ENCODE measurements at places on chromosomes 2 and 18.

DNA sequence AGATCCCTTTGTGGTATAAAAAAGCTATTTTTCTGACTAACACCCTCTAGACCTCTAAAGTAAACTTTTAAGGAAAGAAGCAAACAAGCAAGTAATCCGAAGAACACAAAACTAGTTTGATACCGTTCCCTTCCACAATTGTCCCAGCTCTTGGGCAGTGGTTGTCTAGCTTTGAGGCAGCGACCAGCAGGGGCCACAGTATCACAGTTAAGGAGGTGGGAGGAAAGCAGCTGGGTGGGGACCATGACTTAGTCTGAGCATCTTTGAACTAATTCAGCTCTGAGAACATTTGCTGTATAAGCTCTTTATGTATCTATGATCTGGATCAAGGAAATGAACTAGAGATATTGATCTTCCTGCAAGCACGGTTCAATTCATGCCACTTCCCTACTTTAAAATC, 51.0 kb downstream of the SF3B1 start:
- DNase-seq, result no peak

DNA sequence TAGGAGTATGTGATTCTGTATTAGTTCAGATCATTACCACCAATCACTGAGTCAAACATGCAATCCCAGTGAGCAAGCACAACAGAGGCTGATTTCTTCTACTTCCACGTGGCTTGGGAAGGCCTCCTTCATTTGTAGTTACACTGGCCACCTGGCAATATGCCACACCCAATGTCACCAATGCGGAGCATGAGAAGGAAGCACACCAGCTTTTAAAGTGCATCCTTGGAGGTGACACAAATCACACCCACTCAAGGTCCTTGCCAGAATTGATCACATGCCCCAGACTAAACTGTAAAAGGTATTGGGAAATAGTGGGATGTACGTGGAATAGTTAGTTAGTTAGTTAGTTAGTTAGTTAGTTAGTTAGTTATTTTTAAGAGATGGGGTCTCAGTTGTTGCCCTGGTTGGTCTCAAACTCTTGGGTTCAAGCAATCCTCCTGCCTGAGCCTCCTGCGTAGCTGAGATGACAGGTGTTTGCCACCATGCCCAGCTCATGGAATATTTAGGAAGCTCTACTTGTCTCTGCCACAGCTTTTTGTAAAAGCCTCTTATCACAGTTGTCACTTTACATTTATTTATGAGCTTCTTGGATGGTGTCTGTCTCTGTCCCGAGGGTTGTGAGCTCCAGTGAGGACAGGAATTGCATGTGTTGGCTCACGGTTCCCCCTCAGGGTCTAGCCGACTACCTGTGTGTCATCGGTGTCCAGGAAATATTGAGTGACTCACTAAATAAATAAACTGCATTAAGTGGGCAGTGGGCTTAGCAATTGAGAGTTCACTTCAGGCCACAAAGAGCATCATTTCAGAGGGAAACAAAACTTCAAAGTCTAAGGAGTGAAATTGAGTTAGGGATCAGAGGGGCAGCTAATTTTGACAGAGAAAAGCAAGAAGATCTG, 28.1 kb upstream of the CAB39 start:
- DNase-seq, result no peak

GRCh38 chr2:13768274-13768673, 864.2 kb upstream of the LRATD1 start:
- DNase-seq, result no peak

- DNase-seq, result no peak
These were observed 138.1 kb downstream of the WDR7 start for GRCh38 chr18:56789004-56789888.

GRCh38 chr2:16334886-16335603, 330.6 kb downstream of the CYRIA start:
- no peak for DNase-seq

GRCh38 chr2:149561309-149561926, 26.2 kb downstream of the MMADHC start:
- no peak for DNase-seq

DNA sequence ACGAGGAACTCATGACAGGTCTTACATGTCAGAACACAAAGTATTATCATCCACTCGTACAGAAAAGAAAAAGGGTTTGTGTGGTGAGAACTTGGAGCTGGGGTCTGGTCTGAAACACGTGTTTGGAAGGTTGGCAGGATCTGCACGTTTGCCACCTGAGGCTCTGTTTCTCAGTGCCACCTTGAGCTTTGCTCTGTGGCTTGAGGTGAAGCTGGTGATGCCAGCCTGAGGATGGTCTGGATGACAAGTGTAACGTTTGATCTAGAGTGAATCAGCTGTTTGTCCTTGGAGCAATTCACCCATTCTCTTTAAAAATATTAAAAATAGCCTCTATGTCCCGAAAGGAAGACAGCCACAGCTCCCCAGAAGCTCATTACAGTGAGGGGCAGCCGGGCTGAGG, 45.4 kb upstream of the KLF11 start:
- no peak for DNase-seq

DNA sequence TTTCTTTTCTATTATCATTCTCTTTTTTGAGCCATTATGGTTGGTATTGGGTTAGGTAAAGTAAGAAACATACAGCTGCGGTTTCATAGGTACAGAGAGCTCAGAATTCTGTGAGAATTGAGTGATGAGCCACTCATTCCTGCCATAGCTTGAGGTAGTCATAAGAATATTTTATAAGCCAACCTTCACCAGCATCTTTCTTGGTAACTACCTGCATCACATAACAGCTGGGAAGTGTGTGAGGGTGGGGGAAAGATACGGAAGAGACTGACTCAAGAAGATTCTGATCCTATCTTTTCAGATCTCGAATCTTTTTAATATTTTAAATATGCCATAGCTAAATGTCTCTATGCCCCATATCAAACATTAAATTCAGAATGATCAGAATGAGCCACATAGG, 313.8 kb upstream of the DDX18 start:
- no peak for DNase-seq

DNA sequence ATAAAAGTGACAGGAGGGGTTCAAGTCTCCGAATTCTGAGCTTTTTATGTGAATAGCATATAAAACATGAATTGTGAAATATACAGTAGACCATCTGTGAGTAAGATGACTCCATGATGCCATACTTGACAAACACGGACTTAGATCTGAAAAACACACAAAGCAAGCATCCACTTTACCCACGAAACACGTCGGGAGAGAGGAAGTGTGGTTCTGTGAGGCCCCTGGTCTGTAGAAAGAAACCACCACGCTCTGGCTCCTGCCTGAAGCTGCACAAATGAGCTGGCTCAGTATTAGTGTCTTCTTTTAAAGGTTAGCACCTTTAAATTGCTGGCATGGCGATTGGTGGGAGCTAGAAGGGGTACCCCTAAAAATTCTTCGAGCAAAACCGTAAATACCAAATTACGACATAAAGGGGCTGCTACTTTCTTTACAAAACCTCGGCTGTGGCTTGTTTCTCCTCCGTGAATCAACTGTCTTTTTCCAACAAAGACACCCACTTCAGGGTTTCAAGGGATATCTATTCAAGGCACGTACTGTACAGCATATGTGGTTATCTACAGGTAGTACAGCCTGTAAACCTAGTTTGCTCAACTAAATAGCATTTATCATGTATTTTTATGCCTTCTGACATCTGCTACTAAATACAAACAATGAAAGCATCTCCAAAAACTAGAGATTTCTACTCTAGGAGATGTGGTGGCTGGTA, 70.9 kb downstream of the AFF3 start:
- DNase-seq, result no peak

DNA sequence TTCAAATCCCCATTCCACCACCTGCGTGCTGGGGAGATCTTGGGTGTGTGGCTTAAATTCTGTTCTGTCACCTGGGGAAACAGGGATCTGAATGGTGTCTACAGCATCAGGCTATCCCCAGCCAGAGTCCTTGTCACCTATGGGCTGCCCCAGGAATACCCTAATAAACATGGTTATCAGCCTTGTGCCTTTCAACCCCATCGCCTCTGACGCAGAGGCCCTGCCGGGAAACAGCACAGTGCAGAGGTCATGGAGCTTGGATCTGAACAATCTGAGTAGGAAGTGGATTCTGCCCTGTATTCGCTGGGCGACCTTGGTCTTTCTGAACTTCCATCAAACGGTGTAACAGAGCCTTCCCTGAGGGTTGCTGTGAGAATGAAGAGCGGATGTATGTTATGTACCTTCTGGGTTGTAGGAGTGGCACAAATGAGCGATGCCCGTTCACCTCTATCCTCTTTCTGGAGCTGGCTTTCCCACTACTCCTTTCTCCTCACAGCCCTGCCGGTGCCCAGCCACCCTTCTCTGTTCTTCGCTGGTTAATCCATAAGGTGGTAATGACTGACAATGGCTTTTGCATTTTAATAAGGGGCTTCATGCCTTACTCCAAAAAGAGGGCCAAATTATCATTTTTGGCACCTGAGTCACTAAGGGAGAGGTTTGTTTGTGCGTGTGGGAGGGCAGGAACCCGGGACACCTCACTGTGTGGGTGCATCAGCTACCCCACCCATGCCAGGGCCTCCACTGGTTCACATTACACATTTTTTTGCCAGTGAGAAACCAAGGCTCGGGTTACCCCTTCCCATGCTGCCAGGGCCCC, 256.5 kb downstream of the MYCN start:
- no peak for DNase-seq

- DNase-seq, result no peak
These were observed 176.8 kb upstream of the GLI2 start for GRCh38 chr2:120558847-120559246.

DNA sequence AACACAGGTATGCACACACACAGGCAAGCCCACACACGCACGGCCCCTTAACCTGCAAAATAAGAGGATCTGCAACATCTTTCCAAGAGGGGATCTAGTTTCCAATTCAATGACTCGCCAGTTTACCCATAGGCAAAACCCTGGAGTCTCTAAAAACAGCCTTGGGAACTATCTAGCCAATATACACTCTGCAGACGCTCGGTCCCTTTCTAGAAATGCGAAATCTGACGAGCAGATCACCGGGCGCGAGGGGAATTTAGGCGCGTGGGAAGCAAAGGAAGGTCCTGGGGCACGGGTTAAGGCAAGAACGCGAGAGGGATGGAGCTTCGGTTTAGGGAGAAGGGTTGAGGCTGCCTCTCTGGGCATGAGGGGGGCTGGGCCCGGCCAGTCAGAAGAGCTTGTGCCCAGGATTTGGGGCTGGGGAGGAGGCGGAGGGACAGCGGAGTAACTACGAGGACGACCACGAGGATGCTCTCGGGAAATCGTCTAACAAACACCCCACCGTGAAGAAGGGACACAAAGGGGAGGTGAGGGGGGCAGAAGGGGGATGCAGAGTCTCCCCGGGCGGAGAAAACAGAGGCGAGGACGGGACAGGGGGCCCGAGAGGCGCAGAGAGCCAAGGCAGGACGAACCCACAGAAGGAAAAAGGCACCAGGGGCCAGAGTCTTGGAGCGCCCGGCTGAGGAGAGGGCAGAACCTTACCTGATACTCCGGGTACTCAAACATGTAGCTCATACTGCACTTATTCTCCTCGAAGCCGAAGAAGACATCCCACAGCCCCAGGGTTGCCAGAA, 542 bp downstream of the PGAP1 start:
- DNase-seq, result peak; percentile 21

GRCh38 chr2:165082479-165082878, 121.4 kb downstream of the SCN3A start:
- no peak for DNase-seq

Data from activated T-cell treated with anti-CD3 and anti-CD28 coated beads for 4 hours (primary cell).